ENCODE measurements at places on chromosomes 6 and 20.

DNA sequence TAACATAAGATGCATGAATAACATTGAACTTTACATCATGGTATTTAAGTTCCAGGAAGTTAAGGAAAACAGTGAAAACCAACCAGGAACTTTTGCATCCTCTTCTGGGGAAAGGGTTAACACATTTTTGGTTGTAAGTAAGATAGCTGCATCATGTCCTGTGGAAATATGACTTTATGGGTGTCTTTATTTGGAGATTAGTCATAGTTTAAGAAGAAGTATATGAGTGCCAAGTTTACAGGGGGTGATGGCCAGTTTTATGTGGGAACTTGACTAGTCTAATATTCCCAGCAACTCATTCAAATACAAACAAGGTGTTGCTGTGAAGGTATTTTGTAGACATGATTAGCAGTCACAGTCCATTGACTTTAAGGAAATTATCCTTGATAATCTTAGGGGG lies 78.0 kb downstream of the PDE10A start:
- no peak for DNase-seq

GRCh38 chr6:11141295-11141694 lies 29.8 kb upstream of the ERVFRD-1 start:
- DNase-seq, result no peak

DNA sequence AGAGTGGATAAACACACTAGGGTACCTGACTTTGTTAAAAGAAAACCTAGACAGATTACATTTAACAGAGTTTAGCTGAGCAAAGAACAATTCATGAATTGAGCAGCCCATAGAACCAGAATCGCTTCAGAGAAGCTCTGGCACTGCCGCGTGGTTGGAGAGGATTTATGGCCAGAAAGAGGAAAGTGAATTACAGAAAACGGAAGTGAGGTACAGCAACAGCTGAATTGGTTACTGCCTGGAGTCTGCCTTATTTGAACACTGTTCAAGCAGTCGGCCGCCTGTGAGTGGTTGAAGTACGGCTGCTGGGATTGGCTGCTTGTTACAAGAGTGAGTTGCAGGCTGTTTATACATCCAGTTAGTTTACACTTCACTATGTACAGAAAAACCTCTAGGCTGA lies 253.8 kb upstream of the CDYL start:
- no peak for DNase-seq

DNA sequence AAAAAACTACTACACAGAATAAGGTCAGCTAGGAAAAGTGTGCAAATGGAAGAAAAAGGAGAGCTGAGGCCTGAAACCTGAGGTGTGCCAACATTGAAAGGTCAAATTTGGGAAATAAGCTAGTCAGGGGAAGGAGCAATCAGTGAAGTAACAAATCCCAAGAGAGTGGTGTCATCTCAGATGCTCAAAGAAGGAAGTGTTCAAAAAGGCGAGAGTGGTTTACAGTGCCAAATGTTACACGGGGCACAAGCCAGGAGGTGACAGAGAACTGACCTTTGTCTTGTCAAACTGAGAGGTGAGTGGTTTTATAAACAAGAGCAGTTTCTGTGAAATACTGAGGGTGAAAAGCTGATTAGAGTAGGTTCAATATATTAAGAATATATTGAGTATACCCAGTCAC lies 83.0 kb upstream of the TCF21 start:
- DNase-seq, result no peak

DNA sequence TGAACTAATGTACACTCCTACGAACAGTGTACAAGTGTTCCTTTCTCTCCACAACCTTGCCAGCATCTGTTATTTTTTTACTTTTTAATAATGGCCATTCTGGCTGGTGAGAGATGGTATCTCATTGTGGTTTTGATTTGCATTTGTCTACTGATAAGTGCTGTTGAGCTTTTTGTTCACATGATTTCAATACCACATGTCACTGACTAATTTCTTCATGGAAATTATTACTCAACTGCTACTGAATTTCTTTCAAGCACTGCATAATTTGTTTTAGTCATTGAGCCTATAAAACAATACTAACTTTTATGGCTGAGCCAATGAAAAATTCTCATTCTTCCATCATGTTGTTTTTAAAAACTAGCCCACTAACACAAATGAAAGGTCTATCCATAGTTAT lies 115.4 kb downstream of the FRK start:
- DNase-seq, result no peak

Data from stromal cell of bone marrow (primary cell).